Head of caudate nucleus (tissue), 42 donors: ENCODE measurements at places on chromosomes 13 and 19.

DNA sequence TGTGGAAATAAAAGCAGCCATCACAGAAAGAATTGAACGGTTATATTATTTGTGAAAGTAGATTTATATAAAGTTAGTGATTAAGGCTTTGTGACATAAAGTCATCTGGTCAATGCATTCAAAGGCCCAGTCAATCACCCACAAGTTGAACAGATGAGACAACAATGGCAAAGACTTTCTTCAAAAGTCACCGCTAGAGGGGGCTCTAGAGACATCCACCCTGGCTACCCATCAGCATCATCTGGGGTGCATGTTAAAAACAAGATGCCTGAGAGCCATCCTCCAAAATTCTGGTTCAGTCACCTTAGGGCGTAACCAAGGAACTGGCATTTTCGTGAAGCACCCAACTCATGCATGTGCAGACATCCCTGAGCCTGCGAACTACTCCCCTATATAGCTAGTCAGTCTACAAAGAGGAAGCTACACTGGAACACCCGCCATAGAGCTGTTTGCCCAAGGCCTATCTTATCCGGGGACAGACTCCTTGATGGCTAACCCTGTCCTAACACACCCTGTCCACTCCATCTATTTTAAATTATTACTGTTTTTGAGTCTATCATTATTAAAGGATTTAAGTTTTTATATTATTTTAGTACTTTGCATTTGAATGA lies 970.5 kb downstream of the UQCRFS1 start:
- peak; percentile 29 for DNase-seq

GRCh38 chr19:31666126-31666525 lies 316.9 kb upstream of the TSHZ3 start:
- no peak for DNase-seq

GRCh38 chr19:33804021-33804799 lies 7.5 kb downstream of the KCTD15 start:
- no peak for DNase-seq

DNA sequence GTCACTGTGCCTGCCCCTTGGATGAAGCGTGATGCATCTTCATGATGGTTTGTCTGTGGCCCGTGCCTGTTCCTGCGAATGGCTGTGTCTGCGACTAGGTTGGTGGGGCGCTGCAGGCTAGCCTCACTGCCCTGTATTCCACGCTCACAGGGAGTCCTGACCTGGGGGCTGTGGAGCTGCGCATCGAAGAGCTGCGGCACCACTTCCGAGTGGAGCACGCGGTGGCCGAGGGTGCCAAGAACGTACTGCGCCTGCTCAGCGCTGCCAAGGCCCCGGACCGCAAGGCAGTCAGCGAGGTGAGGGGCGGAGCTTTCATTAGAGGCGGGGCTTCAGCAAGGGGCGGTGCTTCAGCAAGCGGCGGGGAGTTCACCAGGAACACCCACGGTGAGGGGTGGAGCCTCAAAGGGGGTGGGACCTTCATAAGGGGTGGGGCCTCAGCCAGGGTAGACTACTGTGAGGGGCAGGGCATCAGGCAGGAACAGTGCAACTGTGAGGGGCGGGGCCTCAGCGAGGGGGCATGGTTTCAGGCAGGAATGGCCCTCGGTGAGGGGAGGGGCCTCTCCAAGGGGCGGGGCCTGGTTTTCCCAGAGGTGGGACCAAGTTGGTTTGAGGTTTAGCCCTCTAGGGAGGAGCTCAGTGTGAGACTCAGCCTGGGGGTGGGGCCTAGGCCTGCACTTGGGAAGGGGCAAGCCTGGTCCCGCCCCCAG lies 17.2 kb downstream of the PKN1 start:
- no peak for DNase-seq

GRCh38 chr13:29696606-29697005 lies 101.1 kb upstream of the SLC7A1 start:
- no peak for DNase-seq

GRCh38 chr19:15399635-15400034 lies 19.2 kb downstream of the AKAP8L start:
- no peak for DNase-seq

DNA sequence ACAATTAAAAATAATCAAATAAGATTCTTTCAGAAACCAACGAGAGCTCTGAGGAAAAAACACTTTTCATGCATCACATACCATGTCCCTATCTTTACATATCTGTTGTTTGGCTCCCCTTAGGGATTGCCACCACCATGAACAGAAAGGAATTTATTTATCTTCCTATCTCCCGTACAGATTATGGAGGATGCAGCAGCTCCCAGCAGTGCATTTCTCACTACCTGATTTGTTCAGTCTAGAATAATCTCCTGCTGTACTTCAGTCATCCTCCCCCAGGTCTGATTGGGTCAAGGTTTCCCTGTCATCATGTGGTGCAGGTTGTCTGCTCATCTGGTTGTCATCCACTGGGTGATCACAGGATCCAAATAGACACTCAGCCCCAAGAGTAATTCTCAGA lies 451.3 kb downstream of the OXGR1 start:
- DNase-seq = no peak

DNA sequence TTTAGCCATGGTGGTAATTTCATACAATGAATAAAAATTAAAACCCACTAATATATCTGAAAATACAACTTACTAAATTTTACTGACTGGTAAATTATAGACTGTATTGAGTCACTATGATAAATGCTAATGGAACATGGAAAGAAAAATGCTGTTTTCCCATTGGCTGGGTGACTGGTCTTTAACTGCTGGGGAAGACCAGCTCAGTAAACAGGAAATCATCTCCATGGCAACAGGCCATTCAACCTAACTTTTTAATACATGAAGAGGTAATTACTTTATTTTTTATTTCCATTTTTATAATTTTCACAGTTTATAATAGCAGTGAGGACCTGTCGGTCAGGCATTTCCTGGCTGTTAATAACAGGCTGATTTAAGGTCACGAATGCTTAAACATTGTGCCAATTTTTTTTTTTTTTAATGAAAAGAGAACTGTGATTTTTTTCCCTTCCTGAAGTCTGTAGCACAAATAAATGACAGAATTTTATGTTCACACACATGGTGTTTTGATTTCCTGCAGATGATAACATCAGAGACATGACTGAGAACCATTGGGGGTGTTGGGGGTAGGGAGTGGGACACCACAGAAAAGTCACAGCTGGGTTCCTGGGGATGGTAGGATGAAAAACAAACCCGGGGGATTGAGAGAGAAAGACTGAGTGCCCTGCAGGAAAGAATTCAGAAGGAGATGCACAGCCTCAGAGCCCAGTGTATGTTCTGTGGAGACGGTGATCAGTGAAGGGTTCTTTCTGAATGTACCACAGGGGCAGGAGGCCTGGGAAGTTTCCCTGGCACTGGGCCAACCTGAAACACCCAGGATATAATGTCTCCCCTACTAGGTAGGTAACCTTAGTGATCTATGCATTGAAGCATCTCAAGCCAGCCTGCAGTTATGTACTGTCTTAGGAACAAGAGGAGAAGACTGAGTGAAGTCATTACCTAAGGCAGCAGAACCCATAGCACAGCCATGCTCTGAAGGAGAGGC lies 297.1 kb downstream of the COG6 start:
- no peak for DNase-seq

DNA sequence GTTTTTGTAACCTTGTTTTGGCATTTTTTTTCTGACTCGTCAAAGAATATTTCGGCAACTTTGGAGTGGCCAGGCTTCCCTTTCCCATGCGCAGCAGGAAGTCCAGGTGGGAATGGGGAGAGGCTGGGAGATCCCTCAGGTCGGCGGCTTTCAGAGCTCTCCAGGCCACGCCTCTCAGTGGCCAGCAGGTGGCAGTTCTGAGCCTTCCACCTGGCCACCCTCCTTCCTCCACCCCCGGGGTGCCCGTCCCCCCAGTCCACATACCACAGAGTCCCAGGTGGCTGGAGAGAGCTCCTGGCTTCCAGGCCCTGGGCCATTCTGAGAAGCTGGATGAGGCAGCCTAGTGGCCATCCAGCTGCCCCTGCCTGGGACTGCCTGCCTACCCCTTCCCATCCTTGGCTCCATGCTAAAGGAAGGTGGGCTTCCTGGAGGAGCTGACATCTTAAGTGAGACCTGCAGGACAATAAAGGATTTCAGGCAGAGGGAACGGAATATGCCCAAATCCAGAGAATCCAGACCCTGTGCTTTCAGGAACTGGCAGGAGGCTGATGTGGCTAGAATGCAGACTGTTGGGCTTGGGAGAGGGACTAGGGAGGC lies 46.3 kb downstream of the CCNE1 start:
- DNase-seq = no peak

DNA sequence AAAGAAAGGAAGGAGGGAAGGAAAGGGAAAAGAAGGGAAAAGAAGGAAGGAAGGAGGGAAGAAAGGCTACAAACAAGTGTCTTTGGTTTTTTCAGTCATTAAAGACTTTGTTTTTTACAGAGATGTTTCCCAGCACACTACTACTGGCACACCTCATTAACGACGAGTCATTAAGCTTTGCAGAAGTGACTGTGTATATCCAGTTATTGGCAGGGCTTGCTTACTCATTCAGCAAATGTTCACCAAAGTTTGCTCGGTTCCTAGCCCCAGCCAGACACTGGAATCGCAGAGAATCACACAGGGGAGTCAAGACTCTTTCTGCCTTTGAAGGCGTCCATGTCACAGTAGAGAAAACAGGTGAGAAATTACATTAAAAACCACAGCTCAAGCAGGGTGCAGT lies 4.3 kb downstream of the NLRP12 start:
- no peak for DNase-seq

DNA sequence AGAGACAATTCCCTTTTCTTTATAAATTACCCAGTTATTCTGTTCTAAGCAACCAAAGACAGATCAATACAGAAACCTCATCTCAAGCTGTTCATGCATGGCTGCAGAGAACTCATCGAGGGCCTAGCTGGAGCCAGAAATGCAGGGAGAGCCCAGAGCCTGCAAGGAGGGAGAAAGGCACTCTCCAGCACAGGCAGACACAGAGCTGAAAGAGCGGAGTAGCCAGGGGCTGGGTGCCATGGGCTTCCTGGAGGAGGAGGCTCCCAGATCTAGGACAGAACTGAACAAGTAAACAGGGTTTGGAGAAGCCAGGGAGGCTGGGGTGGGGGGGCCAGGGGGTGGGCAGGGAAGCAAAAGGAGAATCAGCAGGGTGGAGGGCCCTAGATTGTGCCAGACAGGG lies 144.2 kb upstream of the ZNF507 start:
- no peak for DNase-seq

GRCh38 chr13:58239774-58240268 lies 608.3 kb downstream of the PCDH17 start:
- no peak for DNase-seq

DNA sequence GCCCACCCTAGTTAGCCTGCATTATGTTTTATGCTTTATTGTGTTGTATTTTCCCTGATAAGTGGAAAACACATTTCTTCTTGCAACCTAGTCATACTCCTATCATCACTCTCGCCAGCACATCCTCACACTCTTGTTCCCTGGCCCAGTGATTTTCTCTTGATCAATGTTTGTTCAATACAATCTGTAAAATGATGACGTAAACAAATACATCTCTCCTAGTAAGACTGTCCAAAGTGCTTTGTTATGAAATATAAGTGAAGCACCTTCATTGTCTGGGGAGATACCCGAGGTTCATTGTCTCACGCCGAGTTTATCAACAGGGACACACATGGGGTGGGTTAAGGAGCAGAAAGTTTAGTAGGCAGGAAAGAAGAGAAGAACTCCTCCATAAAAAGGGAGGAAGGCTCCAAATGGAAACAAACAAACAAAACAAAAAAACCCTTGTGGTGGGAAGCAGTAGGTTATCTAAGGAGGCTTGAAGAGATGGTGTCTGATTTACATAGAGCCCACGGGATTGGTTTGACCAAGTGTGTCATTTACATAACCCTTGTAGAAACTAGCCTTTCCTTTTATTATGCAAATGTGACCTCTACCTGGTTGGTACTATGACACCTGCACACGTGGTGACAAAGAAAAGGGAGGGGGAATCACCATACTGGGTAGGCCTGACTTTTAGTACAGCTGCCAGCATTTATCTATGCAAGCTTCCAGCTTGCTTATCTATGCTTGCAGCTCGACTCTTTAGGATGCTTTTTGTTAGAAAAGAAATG lies 1317.9 kb upstream of the SPRY2 start:
- DNase-seq = no peak

DNA sequence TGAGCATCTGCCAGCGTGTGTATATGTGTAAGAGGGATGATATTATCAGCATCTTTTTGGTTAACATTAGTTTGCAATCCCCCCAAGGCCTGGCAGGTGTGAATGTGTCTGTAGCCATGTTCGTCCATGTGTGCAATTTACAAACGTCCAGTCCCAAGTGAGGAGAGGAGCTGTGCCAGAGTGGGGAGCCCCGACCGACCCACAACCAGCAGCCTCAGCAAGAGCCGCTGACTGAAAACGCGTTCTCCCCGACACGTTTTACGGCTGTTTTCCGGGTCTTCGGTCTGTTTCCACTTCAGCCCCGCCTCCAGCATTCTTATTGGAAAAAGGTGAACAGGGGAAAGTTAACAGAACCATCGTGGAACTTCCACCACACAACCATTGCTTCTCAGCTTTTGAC lies 119.1 kb upstream of the SOX1 start:
- no peak for DNase-seq

DNA sequence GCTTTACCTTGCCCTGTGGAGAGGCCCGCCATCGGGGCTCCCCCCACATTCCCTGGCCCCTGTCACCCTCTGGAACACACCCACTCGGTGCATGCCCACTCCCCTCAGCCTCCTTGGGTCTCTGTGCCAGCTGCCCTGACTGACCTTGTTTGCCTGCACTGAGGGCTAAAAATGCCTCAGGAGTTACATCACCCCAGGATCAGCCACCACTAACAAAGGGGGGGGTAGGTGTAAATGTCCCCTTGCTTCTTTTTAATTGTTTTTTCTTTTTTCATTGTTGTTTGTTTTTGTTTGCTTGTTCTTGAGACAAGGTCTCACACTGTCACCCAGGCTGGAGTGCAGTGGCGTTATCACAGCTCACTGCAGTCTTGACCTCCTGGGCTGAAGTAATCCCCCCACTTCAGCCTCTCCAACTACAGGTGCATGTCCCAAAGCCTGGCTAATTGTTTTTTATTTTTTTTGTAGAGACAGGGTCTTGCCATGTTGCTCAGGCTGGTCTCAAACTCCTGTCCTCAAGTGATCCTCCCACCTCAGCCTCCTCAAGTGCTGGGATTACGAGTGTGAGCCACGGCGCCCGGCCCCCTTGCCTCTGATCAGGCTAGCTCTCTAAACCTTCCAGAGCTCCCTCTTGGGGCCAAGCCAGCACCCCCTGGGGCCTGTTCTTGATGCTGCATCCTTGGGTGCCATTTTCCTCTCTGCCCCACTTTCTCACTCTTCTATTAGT lies 297.1 kb downstream of the UQCRFS1 start:
- no peak for DNase-seq

GRCh38 chr13:77009011-77009410 lies 17.1 kb downstream of the CLN5 start:
- DNase-seq = no peak

- peak; percentile 75 for DNase-seq
Observed at GRCh38 chr19:51097166-51097738, 11.0 kb downstream of the CTU1 start.

- no peak for DNase-seq
Observed at GRCh38 chr13:98478189-98479129, 98.4 kb downstream of the STK24 start.

DNA sequence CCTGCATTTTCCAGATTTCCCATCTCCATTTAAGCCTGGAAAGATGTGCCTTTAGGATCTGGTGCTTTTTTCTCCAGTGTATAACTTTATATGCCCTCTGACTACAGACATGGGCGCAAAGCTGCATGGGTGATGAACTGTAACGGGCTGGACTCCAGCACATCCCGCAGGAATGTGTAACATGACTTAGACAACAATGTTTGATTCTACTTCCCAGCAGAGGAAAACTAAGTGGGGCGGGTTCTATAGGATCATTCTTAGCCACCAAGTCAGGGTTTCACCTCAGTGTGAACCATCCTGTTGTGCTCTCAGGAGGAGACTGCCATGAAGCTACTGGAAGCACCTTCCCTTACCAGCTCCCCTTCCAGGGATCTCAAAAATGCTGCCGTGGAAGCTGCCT lies 93.2 kb upstream of the SERP2 start:
- DNase-seq = no peak
